ENCODE measurements at places on chromosomes 3 and 15.

GRCh38 chr15:38905632-38906031, 341.0 kb upstream of the RASGRP1 start:
- DNase-seq, result no peak

GRCh38 chr3:15778332-15778858, 19.4 kb downstream of the ANKRD28 start:
- DNase-seq, result no peak

- DNase-seq, result peak; percentile 92
These were observed 69.7 kb upstream of the TPM1 start for GRCh38 chr15:62972814-62973213.

DNA sequence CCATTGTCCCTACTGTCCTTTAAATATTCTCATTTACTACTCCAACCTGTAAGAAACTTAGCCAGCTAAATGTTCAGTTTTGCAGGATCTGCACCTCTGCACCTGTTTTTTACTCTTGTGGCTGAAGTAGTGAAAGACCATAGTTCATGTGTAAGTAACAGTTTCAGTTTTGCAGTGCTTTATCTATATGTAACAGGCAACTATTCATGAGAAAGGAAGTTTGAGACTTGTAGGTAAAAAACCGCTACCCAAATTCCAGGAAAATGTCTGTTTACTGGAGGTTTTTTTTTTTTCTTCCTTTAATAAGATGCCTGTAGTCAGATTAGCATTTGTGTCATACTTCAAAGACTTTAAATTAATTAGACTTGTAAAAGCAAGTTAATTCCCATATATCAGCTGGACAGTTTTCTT, 25.4 kb upstream of the MBNL1 start:
- no peak for DNase-seq

- no peak for DNase-seq
These were observed 21.3 kb downstream of the ADGRG7 start for GRCh38 chr3:100630664-100631063.

GRCh38 chr3:100427699-100428098, 26.4 kb downstream of the LNP1 start:
- peak; percentile 93 for DNase-seq

DNA sequence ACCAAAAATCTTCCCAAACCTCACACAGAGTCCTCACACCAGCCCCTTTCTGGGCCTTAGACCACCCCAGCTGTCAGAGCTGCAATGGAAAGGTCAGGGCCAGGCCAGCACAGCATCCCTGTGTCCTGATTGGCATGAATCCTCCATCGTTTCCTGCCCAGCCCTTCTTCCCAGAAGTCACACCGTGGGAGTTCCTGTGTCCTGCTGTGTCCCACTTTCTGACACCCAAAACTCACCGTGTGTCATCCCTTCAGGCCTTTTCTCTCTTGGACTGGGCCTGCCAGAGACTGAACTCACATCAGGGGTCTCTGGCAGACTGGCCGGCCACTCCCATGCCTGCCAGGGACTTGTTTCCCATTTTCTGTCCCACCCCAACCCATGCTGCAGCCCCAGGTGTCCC, 32.5 kb upstream of the CHRNB4 start:
- DNase-seq, result no peak

- DNase-seq, result no peak
These were observed 260.4 kb upstream of the SLCO3A1 start for GRCh38 chr15:91593067-91593466.

DNA sequence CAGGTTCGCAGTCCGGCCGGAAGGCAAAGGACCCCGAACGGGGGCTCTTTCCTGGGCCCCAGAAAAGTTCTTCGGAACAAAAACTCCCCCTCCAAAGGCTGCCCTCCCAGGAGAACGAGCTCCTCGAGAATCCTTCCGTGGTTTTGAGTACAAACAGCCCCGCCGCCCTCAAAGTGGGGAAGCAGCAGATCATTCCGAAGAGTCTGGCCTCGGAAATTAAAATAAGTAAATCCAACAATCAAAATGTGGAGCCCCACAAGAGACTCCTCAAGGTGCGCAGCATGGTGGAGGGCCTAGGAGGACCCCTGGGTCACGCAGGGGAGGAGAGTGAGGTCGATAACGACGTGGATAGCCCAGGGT, 1.3 kb downstream of the ARHGEF26 start:
- DNase-seq, result no peak

GRCh38 chr15:44130778-44131177, 64.3 kb downstream of the FRMD5 start:
- DNase-seq, result no peak

- no peak for DNase-seq
These were observed 5.3 kb upstream of the NRROS start for GRCh38 chr3:196634224-196634623.

GRCh38 chr15:88454236-88454635, 13.0 kb downstream of the MRPL46 start:
- DNase-seq, result no peak

DNA sequence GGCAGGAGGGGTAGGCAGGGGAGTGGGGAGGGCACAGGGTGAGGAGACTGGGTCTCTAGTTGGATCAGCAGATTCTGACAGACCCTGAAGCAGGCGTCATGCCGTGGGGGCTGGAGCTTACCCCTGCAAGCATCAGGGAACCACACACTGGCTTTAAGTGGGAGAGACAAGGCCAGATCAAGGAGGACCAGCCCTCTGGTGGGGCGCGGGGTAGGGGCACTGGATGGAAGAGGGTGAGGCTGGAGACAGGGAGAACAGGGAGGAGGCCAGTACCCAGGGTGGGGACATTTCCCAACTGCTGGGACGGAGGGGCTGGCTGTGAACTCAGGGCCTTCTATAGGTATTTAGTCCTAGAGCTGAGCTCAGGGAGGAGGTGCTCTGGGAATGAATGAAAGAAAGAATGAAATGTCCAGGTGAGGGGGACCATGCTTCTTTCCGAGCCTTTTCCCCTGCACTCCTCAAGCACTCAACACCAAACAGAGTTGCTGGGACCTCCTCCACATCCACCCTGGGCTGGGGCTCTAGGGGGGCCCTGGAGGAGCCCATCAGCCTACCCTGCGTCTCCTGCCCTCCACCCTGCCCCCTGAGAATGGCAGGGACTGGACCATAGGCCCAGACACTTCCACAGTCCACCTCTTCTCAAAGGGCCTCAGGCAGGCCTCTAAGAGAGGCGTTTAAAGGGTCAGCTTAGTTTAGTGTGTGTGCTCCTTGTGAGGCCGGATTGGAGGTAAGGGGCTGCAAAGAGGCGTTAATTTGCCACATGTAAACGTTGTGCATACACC, 49.0 kb upstream of the FGD5 start:
- no peak for DNase-seq

- DNase-seq, result peak; percentile 94
These were observed 798.8 kb downstream of the OTOL1 start for GRCh38 chr3:162295323-162295983.

All from amniotic epithelial cell (primary cell).